ENCODE measurements at places on chromosomes 7 and 10. TPM values are rescaled to one million over a fixed set of nuclear protein-coding genes. Genes with fewer than 3 reads are reported as not detected.

DNA sequence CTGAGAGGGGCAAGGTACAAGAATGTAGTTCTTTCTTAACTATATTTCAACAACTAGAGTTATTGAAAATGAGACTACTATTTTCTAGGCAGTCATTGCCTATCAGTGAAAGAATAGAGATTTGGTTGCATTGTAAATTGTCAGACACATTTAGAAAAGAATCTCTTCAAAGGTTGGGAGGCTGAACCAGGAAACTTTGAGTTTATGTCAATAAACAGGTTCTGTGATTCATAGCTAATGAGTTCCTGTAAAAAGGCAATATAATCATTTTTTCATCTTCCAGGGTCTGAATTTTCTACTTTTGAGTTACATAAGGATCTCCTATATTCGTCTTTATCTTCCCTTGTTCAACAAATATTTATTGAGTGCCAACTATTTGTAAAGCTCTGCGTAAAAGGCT lies 47.1 kb downstream of the MAGI2 start:
- H3K36me3 ChIP-seq: no peaks in the 10 kb centered on the region
- H3K27ac ChIP-seq: no peak overlapping the region
- H3K4me1 ChIP-seq: no peaks in the 10 kb centered on the region
- DNase-seq: no peak
- no peaks in the 10 kb centered on the region for H3K27me3 ChIP-seq
- H3K4me3 ChIP-seq: no peak overlapping the region

DNA sequence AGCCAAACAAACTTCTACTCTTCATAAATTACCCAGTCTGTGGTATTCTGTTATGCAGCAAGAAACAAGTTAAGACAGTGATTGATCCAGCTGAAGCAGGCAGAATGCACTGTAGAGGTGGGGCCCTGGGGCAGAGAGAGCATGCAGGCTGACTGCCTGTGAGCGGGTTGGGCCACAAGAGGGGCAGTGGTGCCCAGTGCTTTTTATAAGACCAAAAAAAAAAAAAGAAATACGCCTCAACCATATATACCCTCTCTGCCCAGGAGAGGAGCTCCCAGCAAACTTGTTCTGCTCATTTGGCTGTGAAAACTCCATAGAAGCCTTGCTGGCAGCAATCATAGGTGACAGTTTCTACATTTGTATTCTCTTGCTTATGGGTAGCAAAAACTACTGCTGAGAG lies 104.7 kb downstream of the SORBS1 start:
- H3K4me1 ChIP-seq: peaks cover 31% of the 10 kb centered on the region
- H3K27me3 ChIP-seq: no peaks in the 10 kb centered on the region
- no peaks in the 10 kb centered on the region for H3K36me3 ChIP-seq
- DNase-seq: no peak

GRCh38 chr7:54879776-54880175 lies 120.8 kb upstream of the SEC61G start:
- no peaks in the 10 kb centered on the region for H3K36me3 ChIP-seq
- no peak for DNase-seq
- no peak overlapping the region for H3K27ac ChIP-seq
- H3K27me3 ChIP-seq: no peaks in the 10 kb centered on the region

The GPER1 gene
- total RNA-seq: not detected

The HOGA1 gene
- total RNA-seq: not detected

The CARD11 gene
- 29.0 TPM for total RNA-seq

All from GM23338 (cell line).